Activated T-helper 2 cell treated with anti-CD3 and anti-CD28 coated beads, Interferon-gamma antibody, Interleukin-2, Interleukin-4, amounts not matched to agents 10 μg/mL and 5 μg/mL and 100 μg/mL, durations not matched to agents 14 hours and 24 hours and 36 hours (primary cell): ENCODE measurements at places on chromosomes 13 and 19. TPM values are rescaled to one million over a fixed set of nuclear protein-coding genes. Genes with fewer than 3 reads are reported as not detected.

The FBN3 gene
- total RNA-seq = not detected in 2 replicates

The PRKCG gene
- not detected in 2 replicates for total RNA-seq

The C19orf18 gene
- total RNA-seq = 0.21 TPM in 1 of 2 replicates, not detected in the other

The KLK14 gene
- total RNA-seq = 0.44 and 0.52 TPM in 2 replicates

The FAAP24 gene
- 9.8 and 10.7 TPM in 2 replicates for total RNA-seq

The PLEKHF1 gene
- 28.0 and 30.3 TPM in 2 replicates for total RNA-seq

The RNF17 gene
- not detected in 2 replicates for total RNA-seq

The COL5A3 gene
- 0.80 and 0.87 TPM in 2 replicates for total RNA-seq

The SLC10A2 gene
- total RNA-seq = not detected in 2 replicates

The CYP2S1 gene
- 0.34 and 1.2 TPM in 2 replicates for total RNA-seq
